ENCODE measurements at places on chromosomes 3 and 15.

- DNase-seq: no peak
Observed at GRCh38 chr15:42474827-42475226, 16.1 kb downstream of the ZNF106 start.

- DNase-seq: peak; percentile 59
Observed at GRCh38 chr3:129016356-129016719, 15.2 kb downstream of the EFCC1 start.

DNA sequence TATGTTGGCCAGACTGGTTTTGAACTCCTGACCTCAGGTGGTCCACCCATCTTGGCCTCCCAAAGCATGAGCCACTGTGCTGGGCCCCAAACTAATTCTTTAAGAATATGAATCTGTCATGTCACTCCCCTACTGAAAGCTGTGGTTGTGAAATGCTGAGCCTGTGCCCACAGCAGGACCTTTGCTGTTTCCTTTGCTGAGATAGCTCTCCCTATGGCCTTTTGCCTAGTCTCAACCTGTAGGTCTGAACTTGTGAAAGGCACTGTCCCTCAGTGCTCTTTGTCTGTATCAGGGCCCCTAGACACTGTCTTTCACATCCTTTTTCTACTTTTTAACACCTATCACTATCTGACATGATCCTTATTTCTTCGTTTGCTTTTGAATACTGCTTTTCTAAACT is 62.7 kb upstream of the CCR4 start:
- no peak for DNase-seq

GRCh38 chr3:70527026-70527425 is 214.6 kb upstream of the MDFIC2 start:
- no peak for DNase-seq

- DNase-seq: no peak
Observed at GRCh38 chr3:195010551-195011100, 260.3 kb downstream of the XXYLT1 start.

GRCh38 chr3:157120071-157120892 is 39.7 kb downstream of the CCNL1 start:
- no peak for DNase-seq

GRCh38 chr15:75076277-75076676 is 52.9 kb downstream of the PPCDC start:
- no peak for DNase-seq

DNA sequence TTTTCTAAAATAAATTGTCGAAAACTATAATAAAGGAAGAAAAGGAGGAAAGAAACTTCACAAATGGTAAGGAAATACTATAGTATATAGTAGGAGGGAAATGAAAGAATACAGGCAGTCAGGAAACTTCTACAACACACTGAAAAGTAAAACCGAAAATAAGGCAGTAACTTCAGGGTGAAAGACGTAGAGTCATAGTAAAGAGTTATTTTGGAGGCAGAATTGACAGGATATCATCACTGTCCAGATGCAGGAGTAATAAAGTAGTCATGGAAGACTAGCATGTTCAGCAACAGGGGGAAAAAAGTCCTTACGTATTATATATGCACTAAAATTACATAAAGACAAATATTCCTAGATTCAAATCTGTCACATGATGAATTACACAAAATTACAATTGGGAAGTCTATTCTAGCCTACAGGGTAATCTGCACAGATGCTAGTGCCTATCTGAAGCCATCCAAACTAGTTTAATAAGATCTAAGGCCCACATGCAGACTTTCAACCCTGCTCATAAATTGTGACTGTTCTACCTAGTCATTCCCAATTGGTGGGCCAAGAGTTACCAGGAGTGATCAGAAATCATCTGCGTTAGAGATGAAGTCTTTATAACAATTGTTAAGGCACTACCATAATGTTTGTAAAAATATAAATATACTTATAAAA is 14.0 kb downstream of the VPS13C start:
- DNase-seq: no peak

DNA sequence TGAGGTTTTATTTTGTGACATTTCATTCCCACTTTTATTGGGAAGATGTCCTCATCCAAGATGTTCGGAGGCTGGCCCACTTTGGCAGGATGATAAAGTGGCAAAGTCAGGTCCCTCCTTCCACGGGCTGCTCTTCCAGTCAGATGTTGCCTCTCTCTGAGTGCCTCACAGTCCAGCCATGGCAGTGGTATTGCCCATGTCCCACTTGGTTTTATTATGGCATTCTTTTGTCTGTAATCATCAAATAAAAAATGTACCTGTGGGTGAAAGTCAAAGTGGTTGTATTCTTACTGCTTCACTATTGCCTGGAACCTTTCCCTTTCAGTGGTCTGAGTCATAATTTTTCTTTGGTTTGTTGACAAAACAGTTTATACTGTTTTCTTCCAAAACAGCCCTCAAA is 20.2 kb downstream of the ARNT2 start:
- DNase-seq: no peak

- no peak for DNase-seq
Observed at GRCh38 chr15:54559405-54560069, 581.3 kb downstream of the UNC13C start.

- no peak for DNase-seq
Observed at GRCh38 chr3:130941793-130942192, 47.9 kb downstream of the ATP2C1 start.

DNA sequence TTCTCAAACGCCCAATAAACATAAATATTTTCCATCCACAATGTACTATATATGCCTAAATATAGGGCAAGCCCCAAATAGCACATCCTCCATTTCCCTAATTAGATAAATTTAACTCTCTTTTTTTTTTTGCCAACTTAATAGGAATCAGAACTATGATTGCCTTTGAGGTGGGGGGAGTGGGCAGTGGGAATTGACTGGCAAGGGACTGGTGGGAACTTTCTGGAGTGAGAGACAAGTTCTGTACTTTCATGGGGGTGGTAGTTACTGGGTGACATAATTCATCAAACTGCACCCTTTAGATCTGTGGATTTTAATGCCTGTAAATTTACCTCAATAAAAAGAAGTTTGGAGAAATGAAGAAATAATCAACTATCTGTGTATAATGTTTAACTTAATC is 88.2 kb upstream of the CTDSPL start:
- DNase-seq: no peak

GRCh38 chr3:178152031-178152806 is 384.0 kb upstream of the KCNMB2 start:
- no peak for DNase-seq

DNA sequence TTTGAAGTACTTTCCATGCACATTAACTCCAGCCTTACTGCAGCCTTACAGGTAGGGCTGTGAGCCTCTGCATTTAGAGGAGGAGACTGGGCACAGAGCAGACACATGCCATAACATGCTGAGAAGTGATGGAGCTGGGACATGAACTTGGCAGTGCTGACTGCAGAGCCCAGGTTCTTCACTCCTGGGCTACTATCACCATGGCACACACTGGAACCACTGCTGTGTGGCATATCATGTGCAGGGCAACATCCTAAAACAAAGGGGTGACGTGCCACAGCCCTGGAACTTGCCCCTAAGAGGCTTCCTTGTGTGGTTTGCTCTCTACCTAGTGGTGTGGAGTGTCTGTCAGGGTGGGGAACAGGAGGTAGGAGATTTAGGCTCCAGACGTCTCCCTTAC is 25.4 kb downstream of the EHD4 start:
- no peak for DNase-seq

GRCh38 chr3:5245927-5246326 is 58.4 kb downstream of the EDEM1 start:
- DNase-seq: no peak

GRCh38 chr3:114496021-114496434 is 202.2 kb downstream of the TIGIT start:
- DNase-seq: no peak

GRCh38 chr15:83545804-83546511 is 98.8 kb downstream of the SH3GL3 start:
- DNase-seq: no peak

DNA sequence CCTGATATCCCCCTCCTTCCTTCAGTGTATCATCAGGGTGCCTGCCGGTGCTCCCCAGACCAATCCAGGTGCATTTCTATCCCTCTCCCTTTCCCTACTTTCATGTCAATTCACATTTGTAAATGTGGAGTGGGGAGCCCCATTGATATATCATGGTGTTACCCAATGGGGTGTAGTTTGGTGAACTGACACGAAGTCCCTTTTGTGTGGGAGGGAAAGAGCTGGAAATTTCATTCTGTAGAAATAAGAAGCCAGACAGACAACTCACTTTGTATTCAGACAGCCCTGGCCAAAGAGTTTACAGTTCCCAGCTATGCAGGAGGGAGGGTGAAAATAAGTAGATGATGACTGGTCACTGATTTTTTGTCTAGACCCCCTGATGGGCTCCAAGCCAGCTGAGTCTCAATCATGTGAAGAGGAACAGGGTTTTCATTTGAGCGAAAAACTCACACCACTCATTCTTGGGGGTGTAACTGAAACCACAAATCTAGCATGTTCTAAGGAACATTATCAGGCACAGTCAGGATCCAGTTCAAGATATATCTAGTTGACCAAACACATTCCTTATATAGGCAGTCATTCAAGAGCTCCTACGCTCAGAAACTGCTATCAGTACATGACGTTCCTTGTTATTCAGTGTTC is 58.9 kb downstream of the LMCD1 start:
- DNase-seq: no peak

DNA sequence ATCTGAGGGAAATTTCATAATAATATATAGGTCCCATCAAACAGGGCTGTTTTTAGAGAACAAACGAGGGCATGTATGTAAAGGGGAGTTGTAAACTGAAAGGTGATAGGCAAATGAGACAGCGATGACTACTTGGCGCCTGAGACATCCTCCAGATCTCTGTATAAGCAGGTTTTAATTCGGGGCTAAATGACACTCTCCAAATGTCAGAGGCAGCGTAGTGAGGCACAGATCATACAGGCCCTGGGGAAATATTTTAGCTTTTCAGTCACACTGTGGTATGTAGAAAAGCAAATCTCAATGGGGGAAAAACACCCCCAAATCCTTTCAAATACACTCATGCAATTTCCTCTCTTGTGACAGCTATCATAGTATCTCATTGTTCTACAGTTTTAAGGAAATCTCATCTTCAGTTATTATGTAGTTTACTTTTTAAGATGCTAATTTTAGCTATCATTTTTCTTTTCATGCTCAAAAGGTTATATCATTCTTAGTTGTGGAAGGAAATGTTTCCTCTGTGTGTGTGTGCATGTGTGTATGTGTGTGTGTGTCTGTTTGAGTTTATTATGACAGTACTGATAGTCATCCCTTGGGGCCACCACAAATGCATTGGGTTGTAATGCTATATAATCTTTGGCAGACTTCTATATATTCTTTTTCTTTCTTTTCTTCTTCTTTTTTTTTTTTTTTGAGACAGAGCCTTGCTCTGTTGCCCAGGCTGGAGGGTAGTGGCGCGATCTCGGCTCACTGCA is 1.1 kb downstream of the TPRG1 start:
- no peak for DNase-seq

DNA sequence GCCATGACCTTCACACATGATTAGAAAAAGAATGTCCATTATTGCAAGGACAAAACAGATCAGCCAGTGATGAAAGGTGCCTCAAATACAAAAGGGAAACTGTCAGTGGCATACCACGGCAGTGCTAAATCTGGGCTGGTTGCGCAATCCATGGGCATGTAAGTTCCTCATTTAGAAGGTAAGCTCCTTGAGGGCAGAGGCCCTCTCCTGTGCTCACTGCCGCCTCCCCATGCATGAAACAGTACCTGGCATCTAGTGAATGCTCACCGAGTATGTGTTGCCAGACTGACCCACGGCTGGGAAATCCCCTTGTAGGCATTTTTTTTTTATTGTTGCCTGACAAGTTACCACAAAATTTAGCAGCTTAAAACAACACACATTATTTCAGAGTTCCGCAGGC is 312.1 kb upstream of the CHRM5 start:
- DNase-seq: no peak

- no peak for DNase-seq
Observed at GRCh38 chr3:65793495-65794200, 245.1 kb downstream of the MAGI1 start.

DNA sequence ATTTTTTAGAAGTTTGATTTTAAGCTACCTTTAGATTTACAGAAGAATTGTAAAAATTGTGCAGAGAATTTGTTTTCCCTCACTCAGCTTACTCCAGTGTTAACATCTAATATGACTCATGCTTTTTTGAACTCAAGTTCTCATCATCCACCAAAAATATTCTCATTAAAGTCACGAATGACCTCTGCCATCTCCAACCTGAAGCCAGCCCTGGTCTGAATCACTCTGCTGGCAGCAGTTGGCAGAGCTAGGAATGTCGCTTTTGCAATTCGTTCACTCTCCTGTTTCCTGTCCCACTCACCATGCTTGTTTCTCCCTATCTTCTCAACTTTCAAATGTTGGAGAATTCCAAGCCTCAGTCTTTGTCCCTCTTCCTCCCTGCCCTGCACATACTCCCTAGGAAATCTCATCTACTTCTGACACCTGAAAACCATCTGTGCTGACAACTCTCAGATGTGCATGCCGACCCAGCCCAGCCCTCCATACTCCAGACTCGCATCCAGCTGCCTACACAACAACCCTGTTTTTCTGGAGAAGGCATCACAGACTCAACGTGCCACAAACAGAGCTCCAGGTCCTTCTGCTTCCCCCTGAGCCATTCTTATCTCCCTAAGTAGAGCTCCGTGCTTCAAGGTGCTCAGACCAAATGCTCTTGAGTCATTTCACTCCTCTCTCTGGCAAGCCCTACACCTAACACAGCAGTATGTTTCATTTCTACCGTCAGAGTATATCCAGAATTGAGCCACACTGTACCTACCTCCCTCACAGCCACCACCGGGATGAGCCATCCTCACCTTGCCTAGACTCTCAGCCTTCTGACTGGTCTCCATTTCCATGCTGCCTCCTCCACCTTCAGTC is 24.9 kb downstream of the PRR23E start:
- DNase-seq: no peak

DNA sequence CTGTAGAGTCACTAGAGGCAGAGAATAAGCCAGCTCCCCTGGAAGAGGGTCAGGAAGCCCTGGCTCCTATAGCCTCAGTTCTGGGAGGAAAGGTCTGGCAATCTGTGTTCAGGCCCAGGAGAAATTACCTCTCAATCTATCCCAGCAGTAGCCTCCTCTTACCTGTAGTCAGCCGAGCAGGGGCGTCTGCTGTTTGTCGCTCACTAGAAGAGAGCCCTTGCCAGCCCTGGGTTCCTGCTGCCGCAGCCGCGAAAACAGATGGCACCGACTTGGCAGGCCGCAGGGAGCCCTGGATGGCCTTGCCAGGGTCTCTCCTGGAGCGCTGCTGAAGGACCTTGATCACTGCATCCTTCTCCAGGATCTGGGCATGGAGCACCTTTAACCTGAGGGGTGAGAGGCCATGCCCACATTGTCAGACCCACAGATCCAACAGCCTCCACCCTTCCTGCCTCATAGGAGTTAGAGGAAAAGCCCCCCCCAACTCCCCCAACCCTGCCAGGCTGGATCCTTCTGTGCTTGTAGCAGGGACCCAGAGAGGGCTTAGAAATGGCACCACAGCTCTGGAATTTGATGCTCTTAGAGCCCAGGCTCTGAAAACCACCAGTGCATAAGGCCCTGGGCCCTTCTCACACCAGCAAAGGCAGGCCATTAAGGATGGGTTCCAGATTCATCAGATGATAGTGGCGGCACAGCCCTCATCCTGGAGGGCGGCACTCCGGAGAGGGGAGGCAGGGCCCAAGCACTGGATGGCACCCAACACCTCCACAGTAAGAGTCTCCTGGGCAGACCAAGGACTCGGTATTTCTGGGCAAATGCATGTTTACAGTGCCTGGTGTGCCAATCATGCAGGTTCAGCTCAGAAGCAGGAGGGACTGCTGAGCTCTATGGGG is 14.9 kb downstream of the AMOTL2 start:
- DNase-seq: no peak

- no peak for DNase-seq
Observed at GRCh38 chr3:134376385-134376765, 2.1 kb upstream of the AMOTL2 start.

All from D341Med (cell line).